Diencephalon (tissue), 1 donor: ENCODE measurements at places on chromosomes 5 and 9. TPM values are rescaled to one million over a fixed set of nuclear protein-coding genes. Genes with fewer than 3 reads are reported as not detected.

PCDH1 gene
- total RNA-seq = 69.2 TPM

SLC6A18 gene
- not detected for total RNA-seq

SPAG8 gene
- 8.3 TPM for total RNA-seq

ARID3C gene
- total RNA-seq = 0.69 TPM

SV2C gene
- total RNA-seq = 34.4 TPM

ECM2 gene
- 5.3 TPM for total RNA-seq

GHR gene
- 6.0 TPM for total RNA-seq

SPATA6L gene
- total RNA-seq = 11.3 TPM
